ENCODE measurements at places on chromosomes 16 and 17.

GRCh38 chr16:15523092-15523541 lies 88.7 kb downstream of the BMERB1 start:
- DNase-seq = no peak

DNA sequence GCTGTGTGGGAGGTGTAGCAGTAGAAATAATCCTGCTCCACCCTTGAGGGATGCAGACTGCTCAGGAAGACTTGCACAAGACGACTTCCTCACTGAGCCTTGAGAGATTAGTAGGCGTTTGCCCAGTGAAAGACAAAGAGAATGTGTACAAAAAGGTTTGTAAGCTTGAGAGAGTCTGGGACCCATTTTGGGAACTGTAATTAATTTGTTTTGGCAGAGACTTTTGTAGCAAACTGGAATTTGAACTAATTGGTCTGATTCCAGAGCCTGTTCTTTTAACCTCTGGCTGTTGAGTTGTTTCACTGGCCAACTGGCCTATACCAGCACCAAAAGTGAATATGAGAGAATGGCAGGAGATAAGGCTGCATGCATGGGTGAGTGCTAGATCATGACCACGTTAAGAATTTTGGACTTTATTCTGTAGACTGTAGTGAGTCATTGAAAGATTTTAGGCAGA lies 75.5 kb downstream of the AATF start:
- DNase-seq = no peak

DNA sequence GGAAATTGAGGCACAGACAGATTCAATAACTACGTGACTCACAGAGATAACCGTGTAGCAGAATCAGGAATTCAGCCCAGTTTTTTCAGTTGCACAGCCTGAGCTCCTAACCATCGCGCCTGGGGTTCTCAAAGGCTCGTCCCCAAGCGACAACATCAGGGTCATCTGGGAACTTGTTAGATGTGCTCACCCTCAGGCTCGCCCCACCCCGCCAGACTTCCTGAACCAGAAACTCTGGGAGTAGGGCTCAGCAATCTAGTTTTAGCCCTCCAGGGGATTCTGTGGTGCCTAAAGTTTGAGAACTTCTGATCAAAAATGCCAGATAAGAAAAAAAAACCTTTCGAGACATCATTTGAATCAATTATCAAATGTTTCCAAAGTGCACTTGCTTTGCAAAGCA lies 559.8 kb downstream of the WWOX start:
- no peak for DNase-seq

- no peak for DNase-seq
These were observed 762 bp downstream of the PYCARD start for GRCh38 chr16:31201582-31202413.

GRCh38 chr16:85197611-85198566 lies 85.6 kb upstream of the CIBAR2 start:
- DNase-seq = no peak

DNA sequence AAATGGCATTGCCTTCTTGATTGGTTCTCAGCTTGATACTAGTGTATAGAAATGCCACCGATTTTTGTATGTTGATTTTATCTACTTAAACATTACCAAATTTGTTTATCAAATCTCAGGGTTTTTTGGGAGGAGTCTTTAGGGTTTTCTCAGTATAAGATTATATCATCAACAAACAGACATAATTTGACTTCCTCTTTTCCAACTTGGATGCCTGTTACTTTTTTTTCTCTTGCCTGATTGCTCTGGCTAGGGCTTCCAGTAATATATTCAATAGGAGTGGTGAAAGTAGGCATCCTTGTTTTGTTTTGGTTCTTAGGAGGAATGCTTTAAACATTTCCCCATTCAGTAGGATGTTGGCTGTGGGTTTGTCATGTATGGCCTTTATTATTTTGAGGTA lies 29.1 kb downstream of the EFCAB13 start:
- no peak for DNase-seq

DNA sequence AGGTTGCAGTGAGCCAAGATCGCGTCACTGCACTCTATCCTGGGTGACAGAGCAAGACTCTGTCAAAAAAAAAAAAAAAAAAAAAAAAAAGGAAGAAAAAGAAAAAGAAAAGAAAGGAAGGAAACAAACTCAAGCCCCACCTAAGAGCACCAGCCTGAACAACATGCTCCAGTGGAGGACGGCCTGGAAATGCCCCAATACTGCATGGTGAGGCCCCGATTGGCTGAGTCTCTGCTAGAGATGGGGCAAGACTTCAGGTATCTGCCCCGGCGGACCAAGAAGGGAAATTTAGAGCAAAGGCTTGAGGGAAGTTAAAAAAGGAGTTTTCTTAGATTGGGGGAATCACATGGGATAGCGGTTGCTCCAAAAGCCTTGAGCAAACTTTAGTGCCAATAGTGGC lies 10.4 kb upstream of the ZNF652 start:
- no peak for DNase-seq

- no peak for DNase-seq
These were observed 17.0 kb downstream of the MYL4 start for GRCh38 chr17:47225911-47226688.

Data from fibroblast of upper back skin (primary cell).